ENCODE measurements at places on chromosomes 3 and 15. TPM values are rescaled to one million over a fixed set of nuclear protein-coding genes. Genes with fewer than 3 reads are reported as not detected.

GRCh38 chr15:93553167-93553935 lies 464.3 kb upstream of the RGMA start:
- DNase-seq, result no peak

GRCh38 chr3:196111939-196112386 lies 30.1 kb upstream of the TFRC start:
- DNase-seq, result no peak

The GABRR3 gene
- not detected for total RNA-seq

DNA sequence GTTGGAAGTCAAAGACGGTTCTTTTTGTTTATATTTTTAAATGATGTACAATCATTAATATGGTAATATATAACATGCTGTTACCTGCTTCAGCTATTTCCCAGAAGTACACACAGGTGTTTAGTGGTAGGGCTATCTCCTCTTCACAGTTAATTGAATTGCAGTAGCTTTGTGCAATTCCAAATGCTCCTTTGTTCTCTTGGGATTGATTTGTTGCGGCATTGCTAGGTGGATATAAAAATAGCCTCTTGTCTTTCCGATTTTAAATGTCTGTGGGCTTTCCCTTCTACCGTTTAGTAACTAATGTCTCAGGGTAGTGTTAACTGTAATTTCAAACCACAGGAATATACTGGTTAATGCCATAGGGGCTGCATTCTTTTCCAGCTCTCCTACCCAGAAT lies 307.6 kb upstream of the SLITRK3 start:
- DNase-seq, result no peak

DNA sequence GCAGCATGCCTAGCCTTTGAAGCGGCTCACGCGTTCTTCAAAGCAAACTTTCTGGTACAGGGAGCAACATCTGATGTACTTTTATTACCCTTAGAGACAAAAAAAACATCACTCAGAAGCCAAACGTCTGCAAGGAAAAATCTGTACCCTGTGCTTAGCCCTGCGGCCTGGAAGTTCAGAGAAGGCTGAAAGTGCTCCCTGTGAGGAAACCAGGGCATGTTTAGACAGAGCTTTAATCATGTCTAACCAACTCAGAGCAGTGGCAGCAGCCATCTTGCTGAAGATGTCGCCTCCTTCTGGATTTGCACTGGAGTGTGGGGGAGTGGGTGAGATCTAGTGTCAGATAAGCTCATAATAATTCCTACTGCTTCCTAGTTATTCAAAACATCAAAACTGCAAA lies 170.4 kb downstream of the P3H2 start:
- DNase-seq, result no peak

The DUOXA2 gene
- not detected for total RNA-seq

DNA sequence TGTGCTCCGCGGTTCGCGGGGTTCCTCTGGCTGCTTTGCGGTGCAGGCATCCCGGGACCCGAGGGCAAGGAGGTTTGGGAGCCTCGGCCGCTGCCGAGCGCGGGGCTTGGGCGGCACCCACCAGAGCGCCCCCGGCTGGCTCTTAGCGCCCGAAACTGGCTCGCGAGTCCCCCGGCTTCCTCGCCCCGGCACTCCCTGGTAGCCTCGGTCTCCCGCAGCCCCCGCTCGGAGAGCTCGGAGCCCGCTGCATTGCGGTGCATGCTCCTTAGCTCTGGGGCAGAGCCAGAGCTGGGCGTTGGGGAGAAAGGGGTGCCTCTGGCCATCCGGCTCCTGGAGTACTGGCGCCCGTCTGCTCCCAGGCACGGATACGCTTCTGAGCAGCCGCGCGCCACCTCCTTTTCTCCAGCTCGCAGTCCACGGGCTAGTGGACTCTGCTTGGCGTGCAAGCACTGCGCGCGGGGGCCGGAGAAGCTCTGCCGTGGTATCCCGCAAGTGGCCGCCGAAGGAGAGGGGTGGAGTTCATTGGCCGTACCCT lies 753 bp downstream of the EPHB1 start:
- DNase-seq, result no peak

DNA sequence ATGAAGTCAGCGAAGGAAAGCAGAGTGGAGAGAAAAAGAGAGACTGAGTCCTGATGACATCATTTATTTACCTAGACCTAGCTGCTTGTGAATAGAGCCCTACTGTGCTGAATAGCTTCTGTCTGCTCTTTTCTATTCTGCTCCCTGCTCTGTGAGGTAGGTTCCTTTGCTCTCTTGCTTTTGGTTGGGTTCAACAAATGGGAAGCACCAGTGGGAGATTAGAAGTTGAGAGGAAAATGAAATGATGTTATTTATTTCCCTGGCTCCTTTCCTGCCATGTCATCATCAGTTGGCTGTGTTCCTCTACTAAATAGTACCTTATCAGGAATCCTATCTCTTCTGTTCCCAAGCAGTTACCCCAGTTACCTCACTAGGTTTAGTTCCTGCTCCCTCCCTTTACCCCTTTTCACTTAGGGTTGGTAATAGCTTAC lies 23.5 kb downstream of the DTWD1 start:
- DNase-seq, result no peak

- DNase-seq, result no peak
Observed at GRCh38 chr15:66955001-66955516, 110.3 kb upstream of the SMAD3 start.

- no peak for DNase-seq
Observed at GRCh38 chr3:126364130-126364695, 7.0 kb upstream of the KLF15 start.

- DNase-seq, result no peak
Observed at GRCh38 chr3:180382638-180383180, 219.3 kb upstream of the TTC14 start.

GRCh38 chr3:111733154-111733553 lies 125.9 kb upstream of the PHLDB2 start:
- no peak for DNase-seq

- no peak for DNase-seq
Observed at GRCh38 chr15:83651541-83651940, 2.4 kb upstream of the ADAMTSL3 start.

The EFCC1 gene
- total RNA-seq, result 3.4 TPM

GRCh38 chr15:49468481-49468839 lies 45.4 kb downstream of the FGF7 start:
- no peak for DNase-seq

DNA sequence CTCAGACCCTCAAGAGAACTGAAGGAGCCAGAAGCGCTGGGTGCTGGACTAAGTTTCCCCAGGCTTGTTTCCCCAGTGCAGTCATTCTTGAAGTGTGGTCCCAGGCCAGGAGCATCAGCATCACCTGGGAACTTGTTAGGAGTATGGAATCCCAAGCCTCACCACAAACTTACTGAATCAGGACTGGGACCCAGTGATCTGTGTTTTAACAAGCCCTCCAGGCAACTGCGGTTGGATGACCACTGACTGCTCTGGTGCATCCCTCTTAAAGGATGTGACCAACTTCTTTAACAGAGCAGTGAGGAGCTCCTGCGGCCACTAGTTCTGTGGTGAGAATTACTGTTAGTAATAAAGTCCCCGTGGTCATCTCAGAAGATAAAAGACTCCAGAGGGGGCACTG lies 62.4 kb upstream of the DAZL start:
- no peak for DNase-seq

The PDCD10 gene
- total RNA-seq, result 99.9 TPM

DNA sequence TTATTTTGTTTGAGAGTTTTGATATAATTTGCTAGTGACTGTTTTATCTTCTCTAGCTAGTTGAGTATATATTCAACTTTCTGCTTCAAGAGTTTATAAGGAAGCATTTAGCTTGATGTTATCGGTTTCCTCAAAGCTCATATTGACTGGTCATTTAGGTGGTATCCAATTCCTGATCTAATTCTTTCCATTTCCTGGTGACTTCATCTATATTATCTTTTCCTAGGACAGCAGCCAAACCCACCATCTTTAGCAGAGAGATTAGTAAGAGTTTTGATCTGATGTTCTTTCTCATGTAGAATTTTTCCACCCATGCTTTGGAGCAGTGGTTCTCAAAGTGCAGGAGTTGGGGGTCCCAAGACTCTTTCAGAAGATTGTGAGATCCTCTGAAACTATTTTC lies 148.6 kb upstream of the STT3B start:
- DNase-seq, result no peak

All from Peyer's patch (tissue), 4 donors.